Midbrain (tissue), 1 donor: ENCODE measurements at places on chromosomes 12 and 14.

DNA sequence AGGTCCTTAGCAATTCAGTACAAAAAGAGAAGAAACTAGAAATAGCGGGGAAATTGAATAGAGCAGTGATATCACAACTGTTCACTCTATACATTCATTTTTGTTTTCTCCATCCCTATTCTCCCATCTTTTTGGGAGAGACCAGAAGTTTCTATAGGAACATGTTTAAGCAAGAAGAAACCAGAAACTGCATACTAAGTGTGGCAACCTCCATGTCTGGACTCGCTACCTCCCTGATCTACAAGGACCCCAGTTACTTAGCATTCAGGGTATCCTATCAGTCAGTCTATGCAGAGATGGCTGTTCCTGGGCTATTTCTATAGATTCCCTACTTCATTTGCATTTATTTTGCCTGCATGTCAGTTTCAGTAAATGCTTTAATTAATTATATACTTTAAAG is 178.6 kb downstream of the PHLDA1 start:
- no peak for DNase-seq

GRCh38 chr12:52945389-52946232 is 3.3 kb upstream of the KRT18 start:
- DNase-seq: no peak

- no peak for DNase-seq
Observed at GRCh38 chr14:95756127-95756526, 42.2 kb upstream of the TCL1A start.

DNA sequence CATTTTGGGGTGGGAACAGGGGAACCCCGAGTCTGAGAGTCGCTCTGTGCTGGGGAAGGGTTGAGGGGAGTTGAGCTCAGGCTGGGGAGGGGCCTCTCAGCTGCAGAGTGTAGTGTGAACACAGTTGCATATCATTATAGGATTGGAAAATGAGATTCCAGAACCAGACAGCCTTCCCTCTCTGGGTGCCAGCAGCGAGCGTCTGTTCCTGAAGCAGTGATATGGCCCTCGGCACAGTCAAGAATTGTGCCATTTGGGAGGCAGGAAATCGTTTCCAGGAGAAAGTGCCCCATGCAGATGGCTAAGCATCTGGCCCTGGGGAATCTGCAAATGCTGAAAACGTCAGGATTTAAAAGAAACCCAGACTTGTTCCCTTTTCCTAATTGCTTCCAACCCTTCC is 70.4 kb upstream of the SFSWAP start:
- no peak for DNase-seq

DNA sequence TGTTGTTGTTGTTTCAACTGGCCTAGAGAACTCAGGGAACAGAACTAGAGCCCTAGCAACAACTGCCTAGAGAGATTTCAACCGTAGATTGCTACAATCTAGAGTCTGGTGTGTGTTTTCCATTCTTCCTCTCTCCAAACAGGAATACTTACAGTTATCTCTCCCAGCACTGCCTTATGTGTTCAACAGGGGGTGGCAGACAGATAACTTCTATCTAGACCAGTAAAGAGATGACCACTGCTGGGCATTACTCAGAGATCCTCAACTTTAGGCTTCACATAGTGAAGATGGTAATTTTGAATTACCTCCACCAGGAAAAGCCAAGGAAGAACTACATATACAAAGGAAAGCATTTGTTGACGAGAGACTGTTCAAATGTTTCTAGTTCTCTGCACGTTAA is 4.8 kb downstream of the TXNDC16 start:
- DNase-seq: no peak
